CD4-positive, alpha-beta T cell treated with Interleukin-12 subunit alpha and Interleukin-12 subunit beta, for 1 hour (primary cell): ENCODE measurements at places on chromosomes 1 and 21.

DNA sequence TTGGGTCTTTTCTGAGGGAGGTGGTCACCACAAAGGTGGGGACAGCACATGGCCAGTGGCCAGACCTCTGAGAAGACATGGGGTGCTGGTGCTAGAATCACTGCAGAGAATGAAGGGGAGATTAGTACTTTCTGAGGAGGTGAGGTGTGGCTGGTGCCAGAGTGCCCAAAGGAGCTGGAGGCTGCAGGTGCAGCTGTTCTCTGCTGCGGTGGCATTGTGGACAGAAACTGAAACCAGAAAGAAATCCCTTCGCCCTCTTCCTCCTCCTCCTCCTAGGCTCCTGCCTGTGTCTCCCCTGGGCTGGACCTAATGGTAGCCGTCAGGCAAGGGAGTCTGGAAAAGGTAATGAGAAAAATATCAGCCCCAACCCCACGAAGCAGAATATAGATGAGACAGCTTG is 261.7 kb downstream of the TM2D1 start:
- DNase-seq = no peak

DNA sequence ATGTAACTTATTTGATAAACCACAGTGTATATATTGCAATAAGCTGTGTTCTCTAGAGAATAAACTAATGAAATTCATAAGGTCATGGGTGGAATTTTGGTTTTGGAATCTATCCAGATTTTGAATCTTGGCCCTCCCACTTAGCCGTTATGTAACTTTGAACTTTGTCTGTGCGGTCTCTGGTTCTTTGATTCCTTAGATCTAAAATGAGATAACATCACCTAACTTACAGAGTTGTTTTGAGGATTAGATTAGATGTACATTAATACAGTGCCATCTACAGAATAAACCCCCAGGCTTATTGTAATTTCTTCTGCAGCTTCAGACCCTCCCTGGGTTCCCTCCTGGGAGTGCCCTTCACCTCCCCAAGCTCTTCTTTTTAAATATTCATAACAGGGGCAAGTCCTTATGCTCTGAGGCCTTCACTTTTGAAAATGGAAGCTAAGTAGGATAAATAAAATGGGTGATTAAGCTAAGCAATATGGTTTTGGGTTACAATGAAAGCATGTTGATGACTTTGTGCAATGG is 124.3 kb downstream of the ATG4C start:
- peak; percentile 2 for DNase-seq

- DNase-seq = no peak
Measured at GRCh38 chr1:47555841-47556560, 118.2 kb downstream of the FOXD2 start.

- DNase-seq = no peak
Measured at GRCh38 chr1:31238986-31239613, 587 bp downstream of the NKAIN1 start.

DNA sequence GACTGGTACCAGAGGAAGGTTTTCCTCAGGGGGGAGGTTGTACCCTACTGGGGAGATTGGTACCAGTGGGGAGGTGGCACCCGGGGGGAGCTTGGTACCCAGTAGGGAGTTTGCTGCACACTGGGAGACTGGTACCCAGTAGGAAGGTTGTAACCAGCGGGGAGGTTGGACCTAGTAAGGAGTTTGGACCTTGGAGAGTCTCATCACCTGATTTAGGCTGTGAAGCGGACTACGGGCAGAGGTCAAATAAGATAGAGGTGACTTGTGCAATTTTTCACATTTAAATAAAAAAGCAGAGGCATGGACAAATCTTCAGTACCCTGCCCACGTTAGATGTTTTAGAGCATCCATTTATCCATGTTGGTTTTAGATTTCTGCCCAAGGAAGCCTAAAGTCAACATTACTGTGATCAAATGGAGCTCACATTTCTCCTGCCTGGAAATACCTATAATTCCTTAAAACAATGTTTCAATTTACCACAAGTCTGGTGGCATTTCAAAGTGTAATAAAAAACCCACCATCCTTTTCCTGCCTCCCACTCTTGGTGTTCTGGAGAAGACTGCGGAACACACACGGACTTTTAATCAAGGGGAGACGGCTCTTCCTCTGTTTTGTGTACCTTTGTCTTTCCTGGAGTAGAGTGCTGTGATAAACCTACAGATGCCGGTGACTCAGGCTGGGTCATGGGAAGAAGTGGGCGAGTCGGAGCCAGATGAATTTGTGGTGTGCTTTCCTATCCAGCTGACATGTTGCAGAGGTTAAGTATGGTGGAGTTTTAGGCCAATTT is 36.2 kb upstream of the MRPS6 start:
- no peak for DNase-seq

GRCh38 chr1:176773038-176773437 is 310.1 kb downstream of the PAPPA2 start:
- DNase-seq = no peak

- no peak for DNase-seq
Measured at GRCh38 chr1:81437649-81438048, 363.1 kb upstream of the ADGRL2 start.

- no peak for DNase-seq
Measured at GRCh38 chr1:231241750-231242149, 738 bp downstream of the GNPAT start.

- no peak for DNase-seq
Measured at GRCh38 chr1:94608852-94609530, 67.4 kb upstream of the F3 start.

GRCh38 chr1:25022361-25023189 is 92.5 kb upstream of the RUNX3 start:
- DNase-seq = peak; percentile 93

DNA sequence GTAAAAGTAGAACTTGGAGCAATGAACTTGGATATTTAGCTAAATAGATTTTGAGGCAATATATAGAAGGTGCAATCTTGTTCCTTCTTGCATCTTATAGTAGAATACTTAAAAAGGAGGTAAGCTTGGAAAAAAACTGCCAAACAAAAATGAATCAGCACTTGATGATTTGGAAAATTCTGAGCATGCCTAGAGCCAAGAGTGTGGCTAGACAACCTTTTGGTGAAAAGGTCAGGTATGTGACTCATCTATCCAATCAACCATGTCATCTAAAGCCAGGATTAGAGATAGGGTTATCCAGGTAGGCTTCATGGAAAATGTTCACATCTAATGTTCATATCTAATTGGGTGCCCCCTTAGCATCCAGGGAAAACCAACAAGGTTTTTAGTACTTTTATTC is 515.0 kb downstream of the COL11A1 start:
- no peak for DNase-seq
